ENCODE measurements at places on chromosomes 3 and 15.

DNA sequence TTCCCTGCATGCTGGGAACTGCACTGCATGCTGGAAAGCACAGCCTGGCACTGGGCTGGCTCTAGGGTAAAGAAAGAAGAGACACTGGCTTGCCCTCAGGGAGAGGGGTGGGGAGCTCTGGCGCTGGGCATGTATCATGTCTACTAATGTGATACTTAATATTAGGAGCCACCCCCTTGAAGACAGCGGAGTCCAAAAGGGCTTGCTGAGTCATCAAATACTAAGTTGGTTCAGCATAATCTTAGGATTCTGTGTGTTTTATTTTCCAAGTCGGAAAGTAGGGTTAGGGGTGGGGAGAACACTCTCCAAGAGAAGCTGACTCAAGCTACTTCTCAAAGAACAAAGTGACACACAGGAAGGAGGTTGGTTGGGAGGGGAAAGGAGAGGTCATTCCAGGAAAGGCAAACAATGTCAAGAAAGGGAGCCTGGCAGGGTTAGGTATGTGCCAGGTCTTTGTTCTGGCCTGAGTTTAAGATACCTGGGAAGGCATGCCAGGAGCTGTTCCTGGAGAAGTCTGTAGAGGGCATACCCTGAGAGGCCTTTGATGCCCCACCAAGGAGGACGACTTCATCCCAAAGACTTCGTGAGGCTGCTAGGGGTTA lies 237.8 kb upstream of the NR2E3 start:
- DNase-seq: no peak

GRCh38 chr3:113574213-113574612 lies 41.9 kb downstream of the SIDT1 start:
- no peak for DNase-seq

GRCh38 chr3:53161820-53162671 lies 1.0 kb downstream of the PRKCD start:
- DNase-seq: no peak

GRCh38 chr3:179935710-179936109 lies 101.0 kb downstream of the PEX5L start:
- no peak for DNase-seq

GRCh38 chr3:89577637-89578530 lies 470.5 kb downstream of the EPHA3 start:
- no peak for DNase-seq

DNA sequence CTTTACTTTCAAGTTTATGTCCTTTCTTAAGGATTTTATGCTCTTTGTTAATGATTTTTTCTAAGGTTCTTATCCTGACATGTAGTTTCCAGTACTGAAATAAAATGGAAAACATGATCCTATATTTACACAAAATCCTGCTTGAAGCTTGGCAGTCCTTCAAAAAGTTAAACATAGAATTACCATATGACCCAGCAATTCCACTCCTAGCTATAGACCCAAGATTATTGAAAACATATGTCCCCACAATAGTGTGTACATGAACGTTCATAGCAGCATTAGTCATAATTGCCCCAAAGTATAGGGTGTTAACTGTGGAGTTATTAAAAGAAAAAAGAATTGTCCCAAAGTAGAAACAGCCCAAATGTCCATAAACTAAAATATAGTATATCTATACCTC lies 33.2 kb downstream of the ITGB5 start:
- no peak for DNase-seq

DNA sequence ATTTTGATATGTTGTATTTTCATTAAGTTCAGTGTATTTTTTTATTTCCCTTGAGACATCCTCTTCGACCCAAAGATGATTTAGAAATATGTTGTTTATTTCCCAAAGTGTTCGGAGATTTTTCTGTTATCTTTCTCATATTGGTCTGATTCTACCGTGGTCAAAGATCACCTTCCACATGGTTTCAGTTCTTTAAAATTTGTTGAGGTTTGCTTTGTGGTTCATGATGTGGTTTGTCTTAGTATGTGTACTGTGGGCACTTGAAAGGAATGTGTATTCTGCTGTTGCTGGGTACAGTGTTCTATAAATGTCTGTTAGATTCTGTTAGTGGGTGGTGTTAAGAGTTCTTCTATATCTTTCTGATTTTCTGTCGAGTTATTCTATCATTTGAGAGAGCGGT lies 103.4 kb upstream of the FHIT start:
- DNase-seq: no peak

- no peak for DNase-seq
Observed at GRCh38 chr3:98999675-99000074, 98.2 kb upstream of the DCBLD2 start.

- peak; percentile 25 for DNase-seq
Observed at GRCh38 chr3:160921020-160921635, 165.1 kb downstream of the PPM1L start.

DNA sequence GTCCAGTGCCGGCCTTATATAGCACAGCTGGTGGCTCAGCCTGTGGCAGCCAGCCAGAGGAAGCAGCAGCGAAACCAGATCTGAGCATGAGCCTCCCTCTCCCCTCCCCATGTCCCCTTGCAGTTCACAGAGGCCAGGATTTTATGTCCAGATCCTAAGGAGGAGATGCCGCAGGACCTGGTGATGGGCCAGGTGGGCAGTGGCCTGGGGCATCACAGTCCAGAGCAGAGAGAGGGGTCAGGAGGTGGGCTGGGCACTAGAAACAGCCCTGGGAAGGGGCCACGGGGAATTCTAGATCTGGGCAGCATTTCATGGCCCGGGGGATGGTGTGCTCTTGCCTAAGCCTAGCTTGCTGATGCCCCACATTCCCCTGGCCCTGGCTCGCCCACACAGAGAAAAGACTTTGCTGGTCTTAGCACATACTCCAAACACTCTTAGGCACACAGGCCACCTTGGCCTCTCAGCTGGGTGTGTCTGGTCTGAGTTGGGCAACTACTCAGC lies 259 bp upstream of the CILP start:
- no peak for DNase-seq

DNA sequence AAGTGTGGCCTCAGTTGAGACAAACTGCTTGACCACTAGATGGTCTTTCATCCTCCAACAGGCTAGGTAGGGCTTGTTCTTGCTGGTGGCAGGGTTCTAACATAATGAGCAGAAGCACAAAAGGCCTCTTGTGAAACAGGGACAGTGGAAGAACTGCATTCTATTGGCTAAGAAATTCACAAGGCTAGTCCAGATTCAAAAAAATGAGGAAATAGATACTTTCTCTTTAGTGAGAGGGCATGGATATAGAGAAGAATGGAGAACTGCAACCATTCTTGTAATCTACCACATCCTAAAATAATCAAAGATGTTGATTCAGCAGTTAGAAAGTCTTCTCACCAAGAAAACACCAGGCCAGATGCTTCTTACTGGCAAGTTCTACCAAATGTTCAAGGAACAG lies 143.7 kb upstream of the LRIG1 start:
- no peak for DNase-seq

DNA sequence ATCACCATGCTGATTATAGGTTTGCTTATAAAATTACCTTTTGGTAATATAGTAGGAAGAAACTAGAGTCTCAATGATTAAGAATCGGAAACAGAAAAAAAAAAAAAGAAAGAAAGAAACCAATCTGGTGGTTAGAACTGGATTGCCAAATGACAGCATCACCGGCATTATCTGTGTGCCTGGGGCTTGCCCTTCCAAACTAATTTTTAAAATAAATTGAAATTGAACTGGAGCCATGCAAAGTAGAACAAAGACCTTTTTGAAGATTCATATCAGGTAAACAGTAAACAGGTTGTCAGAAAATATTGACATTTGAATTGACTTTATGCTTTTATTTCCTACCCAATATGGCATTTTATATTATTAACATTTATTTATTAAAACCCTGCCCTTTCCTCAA lies 11.2 kb upstream of the CPB1 start:
- DNase-seq: no peak

Data from Caki2 (cell line).